ENCODE measurements at places on chromosomes 7 and 10.

DNA sequence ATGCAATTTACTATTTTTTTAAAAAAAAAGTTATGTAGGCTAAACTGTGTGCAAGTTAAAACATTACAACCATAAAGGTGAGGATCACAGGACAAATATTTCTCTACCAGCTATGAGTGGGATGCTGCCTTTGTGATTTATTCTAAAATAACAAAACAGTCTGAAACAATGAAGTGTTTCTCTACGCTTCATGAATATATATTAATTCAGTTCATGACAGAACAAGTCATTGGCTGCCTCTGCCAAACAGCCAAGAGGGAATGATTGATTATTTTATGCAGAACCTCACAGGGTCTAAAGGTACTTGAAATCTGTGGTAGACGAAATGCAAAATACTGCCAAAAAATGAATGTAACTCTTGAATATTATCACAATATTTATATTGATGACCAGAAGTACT, 29.0 kb upstream of the SOSTDC1 start:
- H3K36me3 ChIP-seq, result no peaks in the 10 kb centered on the region
- H3K4me3 ChIP-seq, result no peak overlapping the region
- no peak overlapping the region for H3K27ac ChIP-seq
- H3K27me3 ChIP-seq, result peaks cover 7% of the 10 kb centered on the region
- H3K4me1 ChIP-seq, result no peaks in the 10 kb centered on the region

- H3K27me3 ChIP-seq, result no peaks in the 10 kb centered on the region
- H3K4me3 ChIP-seq, result no peak overlapping the region
- no peak overlapping the region for H3K27ac ChIP-seq
- H3K36me3 ChIP-seq, result no peaks in the 10 kb centered on the region
These were observed 535.9 kb downstream of the TFEC start for GRCh38 chr7:115494529-115495147.

GRCh38 chr7:87561102-87561501, 39.6 kb downstream of the ABCB1 start:
- peaks cover 5% of the 10 kb centered on the region for H3K4me1 ChIP-seq
- no peak for DNase-seq
- H3K4me3 ChIP-seq, result no peak overlapping the region
- peaks cover 15% of the 10 kb centered on the region for H3K36me3 ChIP-seq

- H3K27ac ChIP-seq, result no peak overlapping the region
- no peak for DNase-seq
- no peaks in the 10 kb centered on the region for H3K27me3 ChIP-seq
- H3K36me3 ChIP-seq, result no peaks in the 10 kb centered on the region
- no peak overlapping the region for H3K4me3 ChIP-seq
- no peaks in the 10 kb centered on the region for H3K4me1 ChIP-seq
These were observed 232.4 kb upstream of the FZD8 start for GRCh38 chr10:35874311-35875015.

- no peak for DNase-seq
- peaks cover 71% of the 10 kb centered on the region for H3K27me3 ChIP-seq
- H3K36me3 ChIP-seq, result no peaks in the 10 kb centered on the region
- peaks cover 49% of the 10 kb centered on the region for H3K4me1 ChIP-seq
- peak overlapping the region; percentile 8 for H3K4me3 ChIP-seq
These were observed 5.7 kb downstream of the NAT16 start for GRCh38 chr7:101174322-101174854.

DNA sequence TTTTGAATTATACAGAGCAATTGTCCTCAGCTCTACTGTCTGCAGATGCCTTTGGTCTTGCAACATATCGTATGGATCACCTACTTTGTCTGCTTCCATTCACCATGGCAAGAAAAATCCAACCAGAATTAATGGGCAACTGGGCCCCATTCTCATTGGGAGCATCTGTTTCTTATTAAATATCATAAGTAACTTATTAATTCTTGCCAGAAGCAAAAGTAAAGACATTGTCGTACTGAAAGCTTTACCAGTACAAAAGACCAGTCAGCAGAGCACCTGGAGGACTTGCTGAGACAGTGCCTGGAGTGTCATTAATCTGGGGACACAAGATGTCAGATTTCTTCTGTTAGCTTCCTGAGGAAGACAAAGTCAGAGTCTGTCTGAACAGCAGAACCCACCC, 404.5 kb downstream of the INHBA start:
- no peaks in the 10 kb centered on the region for H3K36me3 ChIP-seq
- H3K4me1 ChIP-seq, result no peaks in the 10 kb centered on the region
- H3K4me3 ChIP-seq, result no peak overlapping the region
